Activated CD4-positive, alpha-beta memory T cell treated with anti-CD3 and anti-CD28 coated beads, Interleukin-2, amount 10 ng/mL, durations not matched to agents 7 days and 5 days (primary cell): ENCODE measurements at places on chromosomes 5 and 9. TPM values are rescaled to one million over a fixed set of nuclear protein-coding genes. Genes with fewer than 3 reads are reported as not detected.

The TAF11L5 gene
- not detected for total RNA-seq

The ENTREP1 gene
- not detected for total RNA-seq

The ADAMTSL2 gene
- total RNA-seq = not detected

The TNFAIP8 gene
- 161 TPM for total RNA-seq

The SEMA5A gene
- 1.1 TPM for total RNA-seq

The MOCS2 gene
- 26.0 TPM for total RNA-seq

The MSX2 gene
- not detected for total RNA-seq

The SLC46A2 gene
- not detected for total RNA-seq

The NAIF1 gene
- 14.1 TPM for total RNA-seq

The STPG3 gene
- not detected for total RNA-seq

DNA sequence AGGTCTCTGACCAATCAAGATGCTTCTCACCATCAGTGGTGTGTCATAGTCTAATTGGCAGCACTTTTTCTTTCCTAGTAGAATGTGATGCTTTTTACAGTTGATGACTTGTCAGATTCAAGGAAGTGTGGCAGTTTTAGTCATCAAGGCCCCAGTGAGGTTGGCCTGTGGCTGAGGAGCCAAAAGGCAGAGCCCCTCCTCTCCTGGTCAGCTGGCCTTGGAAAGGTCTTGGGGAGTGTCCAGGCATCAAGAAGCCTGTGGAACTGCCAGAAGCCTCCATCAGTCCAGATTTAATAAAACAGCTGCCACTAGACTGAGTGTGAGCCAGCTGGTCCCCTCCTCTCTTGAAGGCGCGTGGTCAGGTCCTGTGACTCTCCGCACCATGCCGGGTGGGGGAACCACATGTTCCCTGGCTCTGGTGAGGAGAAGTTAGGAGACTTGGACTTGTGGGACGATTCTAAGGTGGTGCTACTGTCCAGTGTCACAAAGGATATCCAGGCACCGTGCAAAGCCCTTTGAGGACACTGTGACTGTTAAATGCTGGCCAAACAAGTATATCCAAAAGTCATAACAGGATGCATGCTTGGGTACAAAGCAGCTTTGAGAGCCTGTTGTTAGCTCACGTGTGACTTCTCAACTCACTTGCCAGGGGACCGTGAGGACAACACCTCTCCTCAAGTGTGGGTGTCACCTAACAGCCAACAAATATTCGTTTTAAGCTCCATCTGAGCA is 6.1 kb upstream of the ANGPTL2 start:
- H3K36me3 ChIP-seq = no peaks in the 10 kb centered on the region
- DNase-seq = no peak
- no peaks in the 10 kb centered on the region for H3K4me1 ChIP-seq

- H3K27me3 ChIP-seq = no peaks in the 10 kb centered on the region
- H3K4me3 ChIP-seq = no peak overlapping the region
- no peak overlapping the region for H3K27ac ChIP-seq
- H3K36me3 ChIP-seq = peaks cover 15% of the 10 kb centered on the region
These were observed 43.9 kb upstream of the SEMA4D start for GRCh38 chr9:89541798-89542197.

DNA sequence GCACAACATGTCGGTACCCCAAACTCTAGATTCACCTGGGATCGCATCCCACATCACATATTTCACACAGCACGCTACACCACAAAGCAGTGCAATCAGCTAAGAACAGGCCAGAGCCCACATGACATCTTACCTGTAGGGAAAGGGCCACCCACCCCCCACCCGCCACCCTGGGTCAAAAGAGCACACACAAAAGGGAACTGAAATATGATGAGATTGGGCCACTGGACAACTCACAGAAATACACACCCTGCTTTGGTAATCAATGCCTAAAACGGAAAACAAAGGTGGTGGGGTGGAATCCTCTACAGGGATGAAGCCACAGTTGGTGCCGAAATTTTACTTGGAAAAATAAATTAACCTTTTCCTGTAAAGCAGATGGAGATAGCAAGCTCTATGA is 13.1 kb downstream of the RETREG1 start:
- H3K4me1 ChIP-seq = peaks cover 7% of the 10 kb centered on the region
- H3K27ac ChIP-seq = no peak overlapping the region
- no peak overlapping the region for H3K4me3 ChIP-seq
- DNase-seq = no peak
- peaks cover under 1% of the 10 kb centered on the region for H3K36me3 ChIP-seq
- no peaks in the 10 kb centered on the region for H3K27me3 ChIP-seq

- H3K4me3 ChIP-seq = no peak overlapping the region
- no peak overlapping the region for H3K27ac ChIP-seq
- peak; percentile 74 for DNase-seq
These were observed 74.7 kb downstream of the FGF1 start for GRCh38 chr5:142611154-142611553.

DNA sequence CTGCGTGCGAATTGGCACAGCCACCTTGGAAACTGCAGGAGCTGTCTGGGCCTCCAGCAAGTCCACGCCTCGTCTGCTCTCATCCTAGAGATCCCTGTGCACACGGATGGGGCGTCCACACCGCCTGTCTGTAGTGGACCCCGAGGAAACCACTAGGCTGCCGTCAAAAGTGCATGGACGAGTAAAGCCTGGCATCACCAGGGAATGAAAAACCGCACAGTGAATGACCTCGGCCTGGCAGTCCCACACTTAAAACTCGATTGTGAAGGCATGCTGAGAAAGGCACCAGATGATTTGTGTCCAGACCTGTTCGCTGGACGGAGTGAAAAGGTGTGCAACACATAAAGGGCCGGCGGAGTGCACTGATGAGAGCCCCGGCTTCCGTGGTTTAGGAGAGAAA is 50.8 kb downstream of the MRPL36 start:
- no peak for DNase-seq
- no peaks in the 10 kb centered on the region for H3K27me3 ChIP-seq
- no peak overlapping the region for H3K27ac ChIP-seq
- H3K4me1 ChIP-seq = no peaks in the 10 kb centered on the region
- no peak overlapping the region for H3K4me3 ChIP-seq

DNA sequence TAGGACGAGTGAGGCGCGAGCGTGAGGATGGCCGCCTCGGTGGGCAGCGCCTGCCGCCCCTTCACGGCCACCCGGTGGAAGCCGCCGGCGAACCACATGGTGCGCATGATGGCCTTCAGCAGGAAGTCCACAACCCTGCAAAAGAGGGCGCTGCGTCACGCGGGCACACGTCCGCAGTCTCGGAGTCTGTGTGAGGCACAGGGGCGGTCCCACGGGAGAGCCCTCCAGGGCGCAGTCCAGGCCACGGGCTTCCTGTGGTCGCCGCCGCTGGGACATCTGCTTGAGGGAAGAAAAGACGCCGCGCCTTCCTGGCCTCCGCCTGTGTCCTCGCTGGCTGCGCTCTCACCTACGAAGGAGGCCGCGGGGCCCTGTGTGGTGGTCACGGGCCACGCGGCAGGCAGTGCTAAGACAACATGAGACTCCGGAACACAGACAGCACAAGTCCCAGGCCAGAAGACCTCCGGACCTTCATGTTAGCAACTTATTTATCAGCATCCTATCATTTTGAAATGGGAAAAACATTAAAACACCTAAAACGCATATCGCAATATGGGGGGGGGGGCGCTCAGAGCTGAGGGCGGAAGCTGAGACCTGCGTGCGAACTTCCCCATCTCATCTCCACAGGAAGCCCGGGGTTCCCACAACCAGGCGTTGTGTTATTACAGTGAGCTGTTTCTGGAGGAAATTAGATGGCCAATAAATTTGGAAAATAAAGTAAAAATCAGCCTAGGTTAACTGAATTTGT is 28.8 kb downstream of the LPCAT1 start:
- DNase-seq = no peak
- peaks cover 45% of the 10 kb centered on the region for H3K36me3 ChIP-seq
- H3K4me1 ChIP-seq = peaks cover 57% of the 10 kb centered on the region
- H3K27me3 ChIP-seq = no peaks in the 10 kb centered on the region
- H3K4me3 ChIP-seq = no peak overlapping the region
- H3K27ac ChIP-seq = peak overlapping the region; percentile 42

GRCh38 chr5:39794513-39795210 is 369.9 kb upstream of the DAB2 start:
- DNase-seq = no peak
- no peaks in the 10 kb centered on the region for H3K27me3 ChIP-seq
- no peak overlapping the region for H3K4me3 ChIP-seq
- H3K36me3 ChIP-seq = no peaks in the 10 kb centered on the region
- no peaks in the 10 kb centered on the region for H3K4me1 ChIP-seq

GRCh38 chr5:95870105-95870672 is 47.7 kb upstream of the GLRX start:
- peak; percentile 37 for DNase-seq

GRCh38 chr9:91835632-91836031 is 114.4 kb downstream of the ROR2 start:
- peaks cover 6% of the 10 kb centered on the region for H3K27me3 ChIP-seq
- peaks cover 12% of the 10 kb centered on the region for H3K4me1 ChIP-seq
- DNase-seq = no peak
- no peak overlapping the region for H3K27ac ChIP-seq
- no peak overlapping the region for H3K4me3 ChIP-seq

DNA sequence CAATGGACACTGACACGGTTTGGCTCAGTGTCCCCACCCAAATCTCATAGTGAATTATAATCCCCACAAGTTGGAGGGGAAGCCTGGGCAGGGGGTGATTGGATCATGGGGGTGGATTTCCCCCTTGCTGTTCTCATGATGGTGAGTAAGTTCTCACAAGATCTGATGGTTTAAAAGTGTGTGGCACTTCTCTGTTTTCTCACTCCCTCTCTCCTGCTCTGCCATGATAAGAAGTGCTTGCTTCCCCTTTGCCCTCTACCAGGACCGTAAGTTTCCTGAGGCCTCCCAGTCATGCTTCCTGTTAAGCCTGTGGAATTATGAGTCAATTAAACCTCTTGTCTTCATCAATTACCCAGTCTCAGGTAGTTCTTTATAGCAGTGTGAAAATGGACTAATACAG is 115.8 kb upstream of the KIF2A start:
- no peak for DNase-seq
- H3K4me3 ChIP-seq = no peak overlapping the region
- no peaks in the 10 kb centered on the region for H3K36me3 ChIP-seq
- peaks cover 11% of the 10 kb centered on the region for H3K27me3 ChIP-seq
- H3K4me1 ChIP-seq = no peaks in the 10 kb centered on the region

DNA sequence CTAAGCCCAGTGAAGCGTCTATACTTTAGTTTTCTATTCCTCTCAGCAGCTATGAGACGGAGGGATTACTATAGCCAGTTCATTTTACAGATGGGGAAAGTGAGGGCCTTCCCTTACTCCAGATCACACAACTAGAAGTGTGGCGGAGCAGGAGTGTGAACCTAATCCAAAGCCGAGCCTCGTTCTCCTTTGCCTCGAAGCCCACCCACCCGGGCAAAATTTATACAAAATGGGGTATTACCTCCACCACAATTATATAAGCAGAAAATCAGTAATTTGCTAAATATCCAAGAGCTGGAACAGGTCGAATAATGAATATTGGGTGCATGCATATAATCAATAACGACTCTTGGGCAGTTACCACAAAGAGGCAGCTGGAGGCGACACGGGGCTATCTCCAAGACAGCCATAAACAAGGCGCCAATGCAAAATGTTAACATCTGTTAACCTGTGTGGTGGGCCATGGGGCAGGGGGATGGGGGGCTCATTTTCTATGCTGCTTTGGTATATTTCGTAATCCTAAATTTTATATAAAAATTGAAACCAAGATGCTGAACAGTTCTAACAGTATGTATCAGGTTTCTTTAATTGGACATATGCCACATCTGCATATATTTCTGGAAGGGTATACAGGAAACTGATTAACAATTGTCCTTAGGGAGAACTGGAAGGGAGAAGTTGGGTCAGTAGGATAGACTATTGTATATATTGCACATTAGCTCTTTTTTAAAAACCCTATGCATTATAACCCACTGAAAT is 1.2 kb upstream of the RNF44 start:
- peaks cover 63% of the 10 kb centered on the region for H3K4me1 ChIP-seq
- peaks cover 27% of the 10 kb centered on the region for H3K36me3 ChIP-seq
- H3K27me3 ChIP-seq = no peaks in the 10 kb centered on the region
- DNase-seq = no peak
- peak overlapping the region; percentile 95 for H3K27ac ChIP-seq

- H3K27me3 ChIP-seq = no peaks in the 10 kb centered on the region
- H3K4me3 ChIP-seq = no peak overlapping the region
These were observed 20.2 kb upstream of the PCDHB1 start for GRCh38 chr5:141031006-141031405.

DNA sequence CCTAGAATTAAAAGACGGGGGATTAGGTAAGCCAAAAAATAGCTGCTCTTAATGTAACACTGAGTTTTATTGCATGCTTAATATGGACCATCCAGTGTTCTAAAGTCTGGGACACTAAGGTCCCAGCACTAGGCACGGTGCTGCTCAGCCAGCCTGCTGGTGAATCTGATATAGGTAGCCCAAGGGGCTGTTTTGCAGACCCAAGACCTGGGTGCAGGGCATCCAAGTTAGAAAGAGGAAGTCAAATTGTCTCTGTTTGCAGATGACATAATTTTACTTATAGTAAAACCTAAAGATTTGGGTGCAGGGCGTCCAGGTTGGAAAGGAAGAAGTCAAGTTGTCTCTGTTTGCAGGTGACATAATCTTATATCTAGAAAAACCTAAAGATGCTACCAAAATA is 17.8 kb downstream of the IFNA5 start:
- H3K27me3 ChIP-seq = peaks cover 11% of the 10 kb centered on the region
- no peaks in the 10 kb centered on the region for H3K36me3 ChIP-seq
- H3K27ac ChIP-seq = no peak overlapping the region
- DNase-seq = no peak
- no peaks in the 10 kb centered on the region for H3K4me1 ChIP-seq
- no peak overlapping the region for H3K4me3 ChIP-seq

- H3K27me3 ChIP-seq = peaks cover 5% of the 10 kb centered on the region
- peak overlapping the region; percentile 75 for H3K4me3 ChIP-seq
- peak overlapping the region; percentile 58 for H3K27ac ChIP-seq
- peaks cover 60% of the 10 kb centered on the region for H3K4me1 ChIP-seq
- peaks cover 13% of the 10 kb centered on the region for H3K36me3 ChIP-seq
These were observed 6.1 kb upstream of the TNIP1 start for GRCh38 chr5:151086905-151087360.

DNA sequence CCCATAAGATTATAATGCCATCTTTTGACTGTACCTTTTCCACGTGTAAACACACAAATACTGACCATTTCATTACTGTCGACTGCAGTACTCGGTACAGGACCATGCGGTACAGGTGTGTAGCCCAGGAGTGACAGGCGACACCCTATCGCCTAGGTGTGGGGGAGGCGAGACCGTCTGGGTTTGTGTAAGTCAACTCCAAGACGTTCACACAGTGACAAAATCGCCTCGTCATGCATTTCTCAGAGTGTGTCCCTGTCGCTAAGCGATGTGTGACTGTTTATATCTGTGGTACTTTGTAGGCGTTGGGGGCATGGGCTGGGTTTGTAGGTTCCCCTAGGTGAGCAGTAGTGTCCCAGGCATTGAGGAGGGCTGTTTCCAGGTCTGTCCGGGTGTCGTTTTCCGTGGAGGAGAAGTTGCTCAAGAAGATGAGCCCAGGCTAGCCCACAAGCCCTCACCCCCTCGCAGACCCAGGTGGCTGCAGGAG is 20.3 kb downstream of the NEK6 start:
- peaks cover 3% of the 10 kb centered on the region for H3K4me1 ChIP-seq
- no peak overlapping the region for H3K4me3 ChIP-seq
- no peak overlapping the region for H3K27ac ChIP-seq
- H3K27me3 ChIP-seq = no peaks in the 10 kb centered on the region
